Progenitor cell of endocrine pancreas (in vitro differentiated cells): ENCODE measurements at places on chromosomes 1 and 21.

DNA sequence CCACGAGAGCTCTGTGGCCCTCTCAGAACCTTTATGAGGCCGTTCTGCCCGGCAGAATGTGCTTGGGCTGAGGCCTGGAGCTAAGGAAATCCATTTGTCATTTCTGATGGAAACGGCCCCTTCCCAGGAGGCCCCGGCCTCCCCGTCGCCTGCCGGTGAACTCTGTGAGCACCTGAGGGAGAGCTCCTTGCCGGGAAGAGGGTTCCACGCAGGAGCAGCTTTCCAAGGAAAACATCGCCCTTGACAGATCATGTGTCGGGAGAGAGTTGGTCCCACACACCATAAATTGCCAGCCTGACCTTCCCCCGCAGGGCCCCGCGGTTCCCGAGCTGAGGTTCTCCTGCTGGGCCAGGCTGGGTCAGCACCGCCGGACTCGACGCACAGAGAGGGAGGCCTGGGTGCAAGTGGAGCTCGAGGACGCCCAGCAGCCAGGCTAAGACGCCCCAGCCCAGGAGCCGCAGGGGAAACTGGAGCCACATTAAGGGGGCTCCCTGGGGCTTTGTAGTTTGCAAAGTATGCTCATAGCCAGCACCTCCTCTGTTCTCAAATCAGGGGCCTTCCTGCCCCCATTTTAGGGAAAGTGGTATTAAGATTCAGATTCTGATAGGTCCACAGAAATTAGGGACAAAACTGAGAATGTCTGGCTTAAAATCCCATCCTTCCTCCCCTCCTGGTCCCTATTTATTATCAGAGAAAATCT lies 239.5 kb downstream of the FOXD2 start:
- no peak for DNase-seq

GRCh38 chr1:52631759-52632331 lies 1.1 kb upstream of the SHISAL2A start:
- no peak for DNase-seq

DNA sequence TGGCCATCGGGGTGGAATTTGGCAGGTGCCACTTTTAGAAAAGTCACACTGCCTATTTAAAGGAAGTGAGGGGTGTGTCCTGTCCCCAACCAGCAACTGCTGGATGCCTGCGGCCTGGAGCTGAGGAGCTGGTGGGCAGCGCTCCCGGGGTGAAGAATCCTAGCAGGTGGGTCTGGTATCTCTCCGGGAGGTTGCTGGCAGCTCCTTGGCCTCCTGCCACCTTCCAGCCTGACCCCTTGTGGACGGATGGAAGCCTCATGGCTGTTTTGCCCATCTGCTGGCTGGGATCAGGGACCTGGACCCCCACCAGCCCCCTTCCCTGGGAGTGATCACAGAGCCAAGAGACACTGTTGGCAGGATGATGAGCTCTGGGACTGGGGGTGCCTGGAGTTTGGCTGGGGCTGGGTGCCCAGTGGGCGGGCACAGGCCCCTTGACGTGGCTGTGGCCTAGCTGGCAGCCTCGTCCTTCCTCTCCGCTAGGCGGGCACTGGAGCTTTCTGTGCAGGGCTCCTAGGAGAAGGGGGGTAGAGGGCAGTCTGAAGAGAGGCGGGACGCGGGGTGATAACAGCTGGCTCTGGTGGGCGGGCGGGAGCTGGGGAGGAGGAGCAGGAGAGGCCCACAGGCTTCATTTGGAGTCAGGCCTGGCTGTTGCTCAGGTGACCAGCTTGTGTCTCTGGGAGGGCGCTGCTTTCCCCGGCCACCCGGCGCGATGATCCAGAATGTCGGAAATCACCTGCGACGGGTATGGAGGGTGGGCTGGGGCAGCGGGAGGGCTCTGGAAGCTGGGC lies at the start of gene ACOT11:
ACOT11 (plus strand) TSS at position 628 of the 788 bp plus-strand sequence; CDS start at position 710, 82 bp downstream.
- DNase-seq, result no peak

DNA sequence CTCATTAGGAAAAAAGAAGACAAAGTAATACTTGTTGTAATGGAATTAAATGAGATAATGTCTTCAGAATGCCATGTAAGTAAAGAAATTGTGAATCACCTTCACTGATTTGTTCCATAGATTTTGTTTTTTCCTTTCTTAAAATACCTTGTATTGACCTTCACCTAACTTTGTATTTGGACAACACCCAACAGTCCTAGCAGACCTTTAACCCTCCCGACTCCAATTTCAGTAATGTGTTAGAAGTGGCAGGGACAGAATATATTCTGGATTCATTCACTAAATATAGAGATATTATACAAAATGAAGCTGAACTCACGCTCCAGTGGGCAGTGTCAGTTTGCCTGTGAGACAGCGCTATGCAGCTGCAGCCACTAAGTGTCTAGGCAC lies 57.9 kb downstream of the UCK2 start:
- no peak for DNase-seq

DNA sequence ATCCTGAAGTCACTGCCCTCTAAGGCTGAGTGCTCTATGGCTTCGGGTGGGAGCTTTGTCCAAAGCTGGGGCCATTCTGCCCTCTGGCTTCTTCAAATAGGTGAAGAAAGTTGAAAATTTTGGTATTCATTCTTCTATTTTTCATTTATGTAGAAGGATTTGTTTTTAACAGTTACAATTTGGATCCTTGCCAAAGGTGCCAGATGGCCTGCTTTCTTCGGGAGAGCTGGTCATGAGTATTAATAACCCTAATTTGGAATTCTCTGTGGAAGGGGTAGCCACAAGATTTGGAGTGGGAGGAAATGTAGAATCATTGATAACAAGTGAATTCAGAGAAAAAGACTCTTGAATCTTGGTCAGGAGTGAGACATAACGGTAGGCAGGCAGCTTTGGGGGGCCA lies 370.4 kb upstream of the ST6GALNAC5 start:
- DNase-seq, result no peak

- DNase-seq, result no peak
These were observed 11.4 kb downstream of the MAGI3 start for GRCh38 chr1:113401728-113402127.

DNA sequence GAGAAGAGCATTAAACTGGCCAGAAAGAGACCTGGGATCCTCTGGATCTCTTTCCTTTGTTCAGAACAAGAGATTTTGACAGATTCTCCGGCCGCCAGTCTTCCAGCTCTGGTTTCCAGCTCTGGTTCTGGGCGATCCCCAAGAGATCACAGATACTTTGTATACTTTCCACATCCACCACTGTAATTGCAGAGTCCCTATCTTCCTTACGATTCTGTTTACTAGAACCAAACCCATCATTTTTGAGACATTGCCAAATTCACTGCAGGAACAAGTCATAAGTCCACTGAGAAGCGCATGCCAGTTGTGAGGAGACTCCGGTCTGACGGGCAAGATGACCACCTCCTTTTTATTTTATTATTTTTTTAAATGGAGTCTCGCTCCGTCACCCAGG lies 505.2 kb downstream of the SMYD3 start:
- no peak for DNase-seq

DNA sequence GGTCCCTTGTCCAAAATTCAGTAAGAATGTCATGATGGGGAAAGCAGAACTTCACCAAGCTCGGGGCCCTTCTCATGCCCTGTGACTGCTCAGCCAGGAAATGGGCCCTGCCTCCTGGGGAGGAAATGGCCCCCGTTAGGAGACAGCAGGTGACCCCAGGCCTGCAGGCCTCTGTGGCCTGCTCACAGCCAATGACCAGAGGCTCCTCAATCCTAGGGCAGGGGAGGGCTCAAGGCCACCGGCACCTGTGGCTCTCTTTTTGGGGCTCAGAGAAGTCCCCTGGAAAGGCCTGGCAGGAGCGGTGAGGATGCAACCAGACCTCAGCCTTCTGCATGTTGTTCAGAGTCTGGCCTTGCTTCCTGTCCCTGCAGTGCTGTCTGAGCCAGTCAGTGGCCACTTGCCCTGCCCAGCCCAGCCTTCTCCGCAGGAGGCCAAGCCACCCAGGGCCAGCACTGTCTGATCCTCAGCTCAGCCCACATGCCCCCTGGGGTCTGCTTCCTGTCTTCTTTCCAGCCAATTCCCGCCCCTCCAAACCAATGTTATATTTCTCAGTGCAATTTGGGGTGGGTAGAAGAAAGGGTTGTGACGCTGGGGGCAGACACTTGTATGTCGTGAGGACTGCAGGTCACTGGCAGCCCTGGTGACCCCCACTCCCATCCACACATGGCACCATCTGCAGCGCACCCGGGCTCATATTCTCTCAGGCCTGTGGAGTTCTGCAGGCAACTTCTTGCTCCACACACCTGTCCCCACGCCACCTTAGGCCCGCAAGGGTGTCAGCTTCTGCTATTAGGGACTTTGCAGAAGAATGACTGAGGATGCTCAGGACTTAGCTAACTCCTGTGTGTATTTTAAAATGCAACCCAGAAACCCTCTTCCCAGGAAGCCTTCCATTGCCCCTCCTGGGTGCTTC lies 83.6 kb downstream of the ITPKB start:
- DNase-seq, result no peak

DNA sequence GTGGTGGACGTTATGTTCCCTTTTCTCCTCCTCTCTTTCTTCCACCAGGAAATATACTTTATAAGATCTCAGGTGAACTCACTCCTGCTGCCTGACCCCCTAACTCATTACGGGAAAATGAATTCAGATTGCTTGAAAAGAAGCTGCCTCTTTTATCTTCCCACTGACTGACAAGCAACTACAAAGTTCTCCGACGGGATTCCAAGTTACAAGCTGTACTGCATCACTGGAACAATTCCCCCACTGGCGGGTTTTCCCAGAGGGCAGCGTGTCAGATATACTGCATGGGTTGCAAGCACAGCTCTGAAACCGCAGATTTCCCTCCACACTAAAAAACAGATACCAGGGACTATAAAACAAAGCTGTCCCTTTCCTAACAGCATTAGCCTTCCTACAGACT lies 390.6 kb downstream of the KCTD3 start:
- no peak for DNase-seq

GRCh38 chr21:26007951-26008498 lies 162.5 kb downstream of the APP start:
- no peak for DNase-seq

GRCh38 chr1:173009597-173009996 lies 41.1 kb downstream of the TNFSF18 start:
- no peak for DNase-seq

DNA sequence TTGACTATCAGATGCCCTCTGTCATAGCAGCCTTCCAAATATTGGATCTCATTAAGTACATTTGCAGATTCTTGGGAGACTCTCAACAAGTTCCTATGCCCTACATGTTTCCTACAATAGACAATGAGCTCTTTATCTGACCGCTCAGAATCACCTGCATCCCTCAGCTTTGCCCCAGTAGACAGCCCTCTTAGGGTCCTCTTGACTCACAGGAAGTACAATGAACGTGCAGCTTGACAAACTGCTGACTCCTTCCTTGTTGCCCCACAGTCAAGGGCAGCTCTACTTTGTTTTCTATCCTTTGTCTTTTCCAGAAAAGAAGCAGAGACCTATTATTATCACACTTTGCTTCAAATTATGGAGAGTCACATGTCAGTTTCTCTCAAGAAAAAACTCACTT lies 27.6 kb downstream of the SLC44A5 start:
- DNase-seq, result no peak

DNA sequence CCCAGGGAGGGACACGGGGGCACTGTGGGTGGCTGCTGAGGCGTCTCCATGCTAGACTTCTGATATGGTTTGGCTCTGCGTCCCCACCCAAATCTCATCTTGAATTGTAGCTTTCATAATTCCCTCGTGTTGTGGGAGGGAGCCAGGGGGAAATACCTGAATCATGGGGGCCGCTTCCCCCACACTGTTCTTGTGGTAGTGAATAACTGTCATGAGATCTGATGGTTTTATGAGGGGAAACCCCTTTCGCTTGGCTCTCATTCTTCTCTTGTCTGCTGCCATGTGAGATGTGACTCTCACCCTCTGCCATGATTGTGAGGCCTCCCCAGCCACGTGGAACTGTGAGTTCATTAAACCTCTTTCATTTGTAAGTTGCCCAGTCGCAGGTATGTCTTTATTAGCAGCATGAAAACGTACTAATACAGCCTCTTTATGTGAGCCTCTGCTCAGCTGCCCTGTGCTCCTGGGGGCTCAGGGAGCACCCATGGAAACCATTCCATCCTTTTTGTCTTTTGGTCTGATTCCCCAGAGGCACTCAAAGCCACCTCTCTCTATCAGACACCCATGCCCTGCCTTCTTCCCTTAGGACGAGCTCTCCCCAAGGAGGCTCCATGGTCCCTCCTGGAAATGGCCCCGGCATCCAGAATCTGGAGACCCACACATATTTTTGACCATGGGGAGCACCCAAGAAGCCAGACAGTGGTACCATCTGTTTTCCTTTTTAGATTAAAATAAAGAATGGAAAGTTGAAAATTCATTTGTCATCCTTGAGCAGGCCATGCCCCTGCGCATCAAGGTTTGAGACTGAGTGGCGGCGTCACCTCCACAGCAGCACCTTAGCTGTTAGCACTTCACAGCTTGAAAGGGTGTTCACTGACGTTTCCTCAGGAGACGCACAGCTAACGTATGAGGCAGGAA lies 65.9 kb upstream of the FAM20B start:
- no peak for DNase-seq

GRCh38 chr1:207913951-207914350 lies 3.0 kb upstream of the CD34 start:
- no peak for DNase-seq

GRCh38 chr1:168767894-168768584 lies 39.0 kb upstream of the DPT start:
- no peak for DNase-seq

GRCh38 chr1:149995927-149996326 lies 14.6 kb downstream of the OTUD7B start:
- no peak for DNase-seq

DNA sequence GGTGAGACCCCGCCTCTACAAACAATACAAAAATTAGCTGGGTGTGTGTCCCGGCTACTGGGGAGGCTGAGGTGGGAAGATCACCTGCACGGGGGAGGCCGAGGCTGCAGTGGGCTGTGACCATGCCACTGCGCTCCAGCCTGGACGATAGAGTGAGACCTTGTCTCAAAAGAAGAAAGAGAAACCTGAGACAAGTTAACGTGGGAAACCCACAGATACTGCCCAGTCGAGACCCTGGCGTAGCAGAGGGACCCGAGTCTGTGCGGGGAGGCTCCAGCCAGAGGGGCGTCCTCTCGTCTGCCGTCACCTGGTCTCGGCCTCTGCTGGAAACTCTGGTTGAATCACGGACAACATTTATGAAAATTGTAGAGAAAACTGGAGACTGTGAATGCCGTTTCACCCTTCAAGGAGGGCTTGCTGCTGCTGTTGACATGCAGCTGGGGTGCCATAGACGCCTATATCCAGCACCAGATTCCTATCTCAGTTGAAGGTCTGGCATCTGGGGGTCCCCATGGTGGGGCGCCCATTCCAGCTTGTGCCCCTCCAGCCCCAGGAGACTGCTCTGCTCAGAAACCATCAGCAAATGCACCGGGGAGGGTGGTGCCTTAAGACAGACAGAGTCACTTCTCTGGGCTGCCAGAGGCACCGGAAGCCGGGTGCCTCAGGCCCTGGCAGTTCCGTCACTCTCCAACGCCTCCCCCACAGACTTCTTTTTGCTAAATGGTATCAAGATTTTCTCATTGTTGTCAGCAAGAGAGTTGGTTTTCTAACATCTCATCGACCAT lies 13.6 kb upstream of the CDK11B start:
- no peak for DNase-seq

DNA sequence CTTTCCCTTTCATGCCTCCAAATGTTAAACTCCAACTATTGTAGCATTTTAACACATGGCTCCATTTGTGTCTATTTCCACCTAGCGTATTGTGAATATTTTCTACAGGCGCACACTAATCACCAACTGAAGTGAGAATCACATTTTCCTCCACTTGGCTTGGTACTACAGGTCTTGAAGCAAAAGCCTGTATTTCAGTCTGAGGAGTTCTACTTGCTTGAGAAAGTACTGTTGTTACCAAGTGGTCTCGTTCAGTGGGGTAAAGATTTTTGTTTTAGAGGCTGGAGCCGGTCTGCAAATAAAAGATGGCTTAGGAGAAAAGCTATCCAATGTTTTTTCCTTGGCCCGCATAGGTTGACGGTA lies 550 bp upstream of the PTBP2 start:
- no peak for DNase-seq
